NCI-H1417 treated with DMSO at 0.1 percent for 48 hours (cell line): ENCODE measurements at places on chromosomes 3 and 15.

DNA sequence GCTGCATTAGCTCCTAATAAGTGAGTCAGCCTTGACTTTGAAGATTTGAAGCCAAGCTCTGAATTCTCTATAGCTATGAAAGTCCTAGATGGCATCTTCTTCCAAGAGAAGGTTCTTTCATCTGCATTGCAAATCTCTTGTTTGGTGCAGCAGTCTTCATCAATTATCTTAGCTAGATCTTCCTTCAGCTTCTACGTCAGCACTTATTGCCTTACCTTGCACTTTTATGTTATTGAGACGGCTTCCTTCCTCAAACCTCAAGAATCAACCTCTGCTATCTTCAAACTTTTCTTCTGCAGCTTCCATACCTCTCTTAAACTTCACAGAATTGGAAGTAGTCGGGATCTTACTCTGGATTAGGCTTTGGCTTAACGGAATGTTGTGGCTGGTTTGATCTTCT is 167.6 kb downstream of the SCAPER start:
- DNase-seq = no peak

GRCh38 chr15:47296881-47297280 is 420.4 kb upstream of the SEMA6D start:
- no peak for DNase-seq

- DNase-seq = no peak
Measured at GRCh38 chr3:15220661-15221060, 14.6 kb downstream of the CAPN7 start.

GRCh38 chr3:127785711-127786265 is 36.5 kb downstream of the MGLL start:
- no peak for DNase-seq

- DNase-seq = no peak
Measured at GRCh38 chr3:180189310-180189648, 152.5 kb upstream of the PEX5L start.

DNA sequence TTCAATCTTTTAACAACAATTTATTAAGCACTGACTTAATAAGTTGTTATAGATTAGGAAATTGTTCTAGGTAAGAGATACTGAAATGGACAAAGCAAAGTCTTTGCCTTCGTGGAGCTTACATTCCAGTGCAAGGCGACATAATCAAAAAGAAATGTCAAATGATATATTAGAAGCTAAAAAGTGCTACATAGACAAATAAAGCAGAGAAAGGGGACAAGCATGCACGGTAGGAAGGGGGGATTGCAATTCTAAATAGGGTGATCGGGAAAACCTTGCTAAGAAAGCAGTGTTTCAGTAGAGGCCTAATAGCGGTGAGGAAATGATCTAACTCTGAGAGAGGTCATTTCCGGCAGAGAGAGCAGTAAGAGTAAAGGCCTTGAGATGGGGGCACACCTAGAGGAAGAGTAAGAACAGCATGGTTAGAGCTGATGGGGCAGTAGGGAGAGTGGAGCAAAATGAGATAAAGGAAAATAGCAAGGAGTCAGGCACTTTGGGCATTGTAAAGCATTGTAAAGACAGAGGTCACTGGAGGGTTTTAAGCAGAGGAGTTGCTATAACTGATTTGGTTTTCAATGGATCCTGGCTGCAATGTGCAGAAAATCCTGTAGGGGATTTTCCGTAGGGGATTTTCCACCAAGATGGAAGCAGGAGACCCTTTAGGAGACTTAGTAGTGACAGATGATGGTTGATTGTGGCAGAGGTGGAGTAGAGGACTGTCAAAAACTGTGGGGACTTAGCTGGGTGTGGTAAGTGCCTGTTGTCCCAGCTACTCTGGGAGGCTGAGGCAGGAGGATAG is 71.7 kb upstream of the CFAP20DC start:
- DNase-seq = no peak

DNA sequence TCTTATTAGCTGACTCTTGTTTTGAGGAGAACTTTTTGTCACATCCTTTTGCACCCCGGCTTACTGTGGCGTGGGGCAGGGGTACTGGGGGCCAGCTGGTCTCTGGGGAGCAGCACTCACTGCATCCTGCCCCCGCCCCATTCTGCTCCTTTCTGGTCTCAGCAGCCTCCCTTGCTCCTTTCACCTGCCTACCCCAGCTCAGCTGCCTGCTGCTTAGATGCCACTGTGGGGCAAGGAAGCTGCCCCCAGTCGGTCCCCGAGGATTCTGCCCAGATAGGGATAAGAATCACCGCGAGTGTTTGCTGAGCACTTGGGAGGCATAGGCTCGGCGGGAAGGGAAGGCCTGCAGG is 32.0 kb downstream of the APBA2 start:
- no peak for DNase-seq

- DNase-seq = no peak
Measured at GRCh38 chr3:147688868-147689267, 279.7 kb downstream of the ZIC1 start.

DNA sequence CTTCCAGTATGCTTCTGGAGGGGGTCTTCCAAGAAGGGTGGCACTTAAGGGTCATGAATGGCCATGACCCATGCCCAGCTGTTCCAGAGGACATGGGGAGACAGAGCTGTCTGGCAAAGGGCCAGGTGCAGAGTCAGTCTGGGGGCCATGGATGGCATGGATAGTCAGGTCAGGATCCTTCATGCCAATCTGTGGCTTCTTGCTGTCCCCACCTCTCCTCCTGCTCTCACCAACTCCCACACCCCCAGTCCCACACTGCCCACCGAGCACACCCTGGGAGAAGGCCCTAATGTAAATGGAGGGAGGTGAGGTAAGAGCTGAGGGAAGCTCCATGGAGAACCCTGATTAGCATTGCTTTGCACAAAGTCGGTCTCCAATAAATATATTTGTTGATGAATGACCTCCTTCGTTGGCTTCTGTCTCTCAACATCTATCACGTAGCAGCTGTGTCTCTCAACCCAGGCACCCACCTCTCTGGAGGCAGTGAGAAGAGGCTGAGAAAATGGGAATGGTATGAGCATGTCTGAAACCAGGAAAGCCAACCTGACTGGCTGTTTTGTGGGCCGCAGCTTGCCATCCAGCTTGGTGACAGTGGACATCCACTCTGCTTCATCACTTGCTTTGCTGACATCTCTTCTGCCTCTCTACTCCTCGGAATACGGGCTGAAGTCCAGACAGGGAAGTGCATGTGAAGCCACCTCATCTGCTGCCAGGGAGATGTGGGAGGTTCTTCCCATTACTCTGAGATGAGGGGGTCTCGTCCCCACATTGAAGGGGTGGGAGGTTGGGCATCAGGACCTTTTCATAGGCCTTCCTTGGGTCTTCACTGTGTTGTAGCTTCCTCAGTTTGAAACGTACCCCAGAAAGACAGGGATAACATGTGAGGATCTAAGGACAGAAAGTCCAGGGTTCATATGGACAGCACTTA is 37.7 kb upstream of the RAB6B start:
- no peak for DNase-seq

DNA sequence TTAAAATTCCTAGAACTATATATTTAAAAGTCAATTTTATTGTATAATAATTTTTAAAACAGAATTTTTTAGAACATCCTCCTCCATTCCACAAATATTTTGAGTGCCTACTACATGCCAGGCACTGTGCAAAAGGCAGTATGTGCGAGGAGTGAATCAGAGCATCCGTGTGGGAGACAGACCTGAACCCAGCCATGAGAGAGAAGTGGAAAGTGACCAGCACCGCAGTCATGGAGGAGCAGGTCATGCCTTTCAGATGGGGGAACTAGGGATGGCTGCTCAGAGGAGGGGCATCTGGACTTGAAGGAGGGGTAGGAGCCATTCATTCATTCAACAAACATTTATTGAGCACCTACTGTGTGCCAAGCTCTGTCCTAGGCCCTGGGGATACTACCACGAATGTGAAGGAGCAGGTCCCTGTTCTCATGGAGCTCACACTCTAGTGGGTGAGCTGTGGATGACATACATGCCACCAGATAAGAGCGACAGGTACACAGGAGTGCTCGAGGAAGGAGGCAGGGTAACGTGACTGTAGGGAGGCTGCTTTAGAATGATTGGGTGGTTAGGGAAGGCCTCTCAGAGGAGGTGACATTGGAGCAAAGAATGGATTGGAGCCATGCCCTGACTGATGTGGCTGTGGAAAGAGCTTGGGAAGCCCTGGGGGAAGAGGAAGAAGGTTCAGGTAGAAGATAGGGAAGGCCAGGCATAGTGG is 3.1 kb upstream of the CHRNA3 start:
- no peak for DNase-seq

DNA sequence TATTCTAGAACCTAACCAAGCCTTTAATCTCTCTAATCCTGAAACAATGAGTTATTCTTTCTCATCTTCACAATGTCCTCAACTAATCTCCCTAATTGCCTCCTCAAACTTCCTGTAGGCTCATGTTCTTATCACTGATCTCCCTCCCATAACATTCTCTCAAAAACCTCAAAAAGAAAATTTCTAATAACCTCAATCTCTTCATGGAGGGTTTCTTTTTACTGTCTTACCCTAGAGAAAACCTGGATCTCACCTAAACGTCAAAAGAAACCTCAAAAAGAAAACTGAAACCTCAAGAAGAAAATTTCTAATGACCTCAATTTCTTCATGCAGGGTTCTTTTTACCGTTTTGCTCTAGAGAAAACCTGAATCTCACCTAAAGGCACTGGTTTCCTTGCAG is 150.2 kb downstream of the GSK3B start:
- no peak for DNase-seq

DNA sequence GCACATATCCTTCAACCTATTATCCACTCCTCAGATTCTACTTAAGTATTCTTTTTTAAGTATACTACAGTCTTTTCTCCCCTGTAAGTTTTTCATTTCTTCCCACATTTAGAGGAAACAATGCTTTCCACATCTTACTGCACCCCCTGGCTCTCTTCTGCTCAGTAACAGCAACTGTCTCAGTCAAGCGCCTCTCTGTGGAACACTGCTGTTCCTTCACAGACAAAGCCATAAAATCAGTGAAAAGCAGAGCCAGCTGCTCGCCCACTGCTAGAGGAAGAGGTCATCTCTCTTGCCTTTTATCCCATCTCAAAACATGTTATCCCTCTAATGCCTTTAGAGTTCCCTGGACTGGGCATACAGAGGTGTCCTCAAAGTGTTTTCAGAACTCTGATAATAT is 24.8 kb downstream of the SERP1 start:
- DNase-seq = no peak

DNA sequence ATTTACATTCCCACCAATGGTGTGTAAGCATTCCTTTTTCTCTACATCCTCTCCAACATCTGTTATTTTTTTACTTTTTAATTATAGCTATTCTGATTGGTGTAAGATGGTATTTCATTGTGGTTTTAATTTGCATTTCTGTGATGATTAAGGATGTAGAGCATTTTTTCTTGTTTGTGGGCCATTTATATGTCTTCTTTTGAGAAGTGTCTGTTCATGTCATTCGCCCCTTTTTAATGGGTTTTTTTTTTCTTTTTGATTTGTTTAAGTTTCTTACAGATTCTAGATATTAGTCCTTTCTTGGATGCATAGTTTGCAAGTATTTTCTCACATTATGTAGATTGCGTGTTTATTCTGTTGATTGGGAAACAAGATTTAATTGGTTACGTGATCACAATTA is 14.2 kb downstream of the RAP2B start:
- no peak for DNase-seq

- no peak for DNase-seq
Measured at GRCh38 chr15:85760049-85760448, 34.7 kb downstream of the KLHL25 start.

GRCh38 chr3:140899363-140899762 is 42.3 kb upstream of the SLC25A36 start:
- DNase-seq = no peak

DNA sequence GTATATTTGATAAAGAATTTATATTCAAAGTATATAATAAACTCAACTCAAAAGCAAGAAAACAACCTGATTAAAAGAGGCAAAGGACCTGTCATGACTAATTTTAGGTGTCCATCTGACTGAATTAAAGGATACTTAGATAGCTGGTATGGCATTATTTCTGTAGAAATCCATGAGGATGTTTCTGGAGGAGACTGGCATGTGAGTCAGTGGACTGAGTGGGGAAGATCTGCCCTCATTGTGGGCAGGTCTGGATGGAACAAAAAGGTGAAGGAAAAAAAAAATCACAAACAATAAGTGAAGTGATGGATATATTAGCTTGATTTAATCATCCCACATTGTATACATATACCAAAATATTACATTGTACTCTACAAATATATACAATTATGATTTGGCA is 16.6 kb downstream of the ANKRD28 start:
- no peak for DNase-seq

- no peak for DNase-seq
Measured at GRCh38 chr3:31709005-31709404, 176.3 kb downstream of the STT3B start.

DNA sequence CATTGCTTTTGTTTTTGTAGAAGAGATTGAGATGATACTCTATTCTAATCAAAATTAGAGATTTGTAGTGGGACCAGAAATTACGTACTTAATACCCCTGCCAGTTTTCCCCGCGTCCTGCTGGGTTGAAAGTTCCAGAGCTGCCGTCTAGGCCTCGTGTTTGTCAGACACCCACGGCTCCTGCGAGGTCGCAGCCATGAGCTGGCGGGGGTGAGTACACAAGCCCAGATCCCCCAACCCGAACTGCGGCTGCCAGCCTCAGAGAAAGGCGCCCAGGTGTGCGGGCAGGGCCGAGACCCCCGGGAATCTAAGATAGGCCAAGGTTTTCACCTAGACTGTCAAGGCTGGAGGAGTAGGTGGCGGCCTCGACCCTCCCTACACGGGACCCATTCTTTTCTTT is 26.3 kb downstream of the GPR160 start:
- DNase-seq = no peak

DNA sequence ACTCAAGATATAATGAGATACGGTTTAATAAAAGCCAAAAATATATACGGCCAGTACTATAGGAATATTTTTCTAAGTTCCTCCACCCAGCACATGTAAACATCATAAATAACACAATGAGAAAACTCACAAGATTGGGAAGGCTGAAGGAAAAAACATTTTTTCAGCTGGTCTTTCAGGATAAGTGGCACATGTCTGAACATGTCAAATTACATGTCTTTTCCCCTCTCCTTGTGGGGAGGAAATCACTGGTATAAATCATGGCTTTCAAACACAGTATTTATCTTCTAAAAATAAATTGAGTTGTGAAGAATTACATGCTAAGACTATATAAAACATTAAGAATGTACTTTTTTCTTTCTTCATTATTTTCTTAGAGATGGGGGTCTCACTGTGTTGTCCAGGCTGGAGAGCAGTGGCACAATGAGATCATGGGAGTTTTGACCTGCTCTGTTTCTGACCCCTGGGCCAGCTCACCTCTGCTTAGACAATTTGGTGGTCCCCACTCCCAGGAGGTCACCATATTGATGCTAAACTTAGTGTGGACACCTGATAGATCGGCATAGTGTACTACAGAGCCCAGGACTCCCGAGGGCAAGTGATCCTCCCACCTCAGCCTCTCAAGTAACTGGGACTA is 32.8 kb downstream of the ETV5 start:
- DNase-seq = no peak

GRCh38 chr15:69493406-69493805 is 40.8 kb downstream of the RPLP1 start:
- DNase-seq = no peak

- no peak for DNase-seq
Measured at GRCh38 chr15:52427804-52428203, 100.9 kb downstream of the MYO5A start.
